ENCODE measurements at places on chromosomes 1 and 21.

GRCh38 chr1:89274411-89274857 is 1.8 kb upstream of the GBP5 start:
- DNase-seq = no peak

GRCh38 chr1:55428944-55429931 is 214.1 kb upstream of the USP24 start:
- DNase-seq = peak; percentile 88

DNA sequence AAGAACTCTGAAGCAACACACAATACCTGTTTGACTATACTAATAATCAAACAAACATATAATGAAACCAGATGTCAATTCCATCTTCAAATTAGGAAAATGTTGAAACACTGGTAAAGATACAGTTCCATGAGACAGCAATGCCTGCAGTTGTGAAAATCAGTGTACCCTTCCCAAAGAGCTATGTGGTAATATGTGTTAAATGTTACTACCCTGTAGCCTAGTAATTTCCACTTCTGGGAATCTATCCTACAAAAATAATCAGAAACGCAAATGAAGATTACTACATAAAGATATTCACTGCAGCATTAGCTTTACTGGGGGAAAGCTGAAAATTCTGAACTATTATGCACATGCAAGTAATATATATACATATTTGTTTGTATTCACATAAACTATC is 16.9 kb downstream of the GLIS1 start:
- DNase-seq = no peak

DNA sequence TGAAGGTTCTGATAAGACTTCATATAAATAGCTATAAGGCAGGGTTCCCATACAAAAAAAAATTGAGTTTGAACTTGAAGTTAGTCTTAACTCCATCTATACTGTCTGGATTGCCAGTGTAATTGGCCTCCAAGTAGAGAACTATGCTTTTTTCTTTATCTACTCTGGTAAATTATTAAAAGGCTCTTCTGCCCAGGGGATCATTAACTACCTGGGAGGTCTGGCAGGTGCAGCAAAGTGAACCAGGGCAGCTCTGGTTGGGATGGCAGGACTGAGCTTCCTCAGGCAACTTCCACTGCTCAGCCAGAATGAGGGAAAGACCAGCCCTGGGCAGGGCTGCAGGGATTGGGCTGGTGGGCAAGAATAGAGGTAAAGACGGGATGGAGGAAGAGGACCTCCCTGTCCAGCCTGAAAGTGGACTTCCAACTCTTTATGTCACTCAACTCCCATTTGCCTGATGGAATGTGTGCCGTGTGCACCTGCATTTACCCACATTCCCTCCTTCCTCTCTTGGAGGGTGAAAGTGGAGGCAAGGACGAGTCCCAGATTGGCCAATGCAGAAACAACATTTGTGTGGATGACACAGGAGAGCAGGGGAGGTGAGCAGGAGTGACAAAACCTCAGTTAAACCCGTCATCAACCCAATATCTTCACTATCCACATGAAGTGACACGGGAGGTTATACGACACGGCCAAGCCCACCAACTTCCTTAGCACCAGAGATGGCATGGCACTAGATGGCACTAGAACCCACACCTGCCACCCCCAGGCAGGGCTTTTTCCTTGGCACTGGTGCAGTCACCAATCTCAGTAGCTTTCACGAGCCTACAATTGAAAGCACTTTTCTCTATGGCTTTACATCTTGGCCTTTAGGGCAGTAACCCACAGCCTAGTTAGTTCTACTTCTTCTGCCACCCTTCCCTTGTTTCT is 25.2 kb downstream of the CCN1 start:
- DNase-seq = no peak

Measured in thoracic aorta (tissue), 2 donors.